ENCODE measurements at places on chromosomes 5 and 9.
A peak's percentile ranks its signal among the peaks of the same experiment; 100 is the strongest.

GRCh38 chr9:121937240-121937639 lies 155.9 kb downstream of the TTLL11 start:
- no peak for DNase-seq

DNA sequence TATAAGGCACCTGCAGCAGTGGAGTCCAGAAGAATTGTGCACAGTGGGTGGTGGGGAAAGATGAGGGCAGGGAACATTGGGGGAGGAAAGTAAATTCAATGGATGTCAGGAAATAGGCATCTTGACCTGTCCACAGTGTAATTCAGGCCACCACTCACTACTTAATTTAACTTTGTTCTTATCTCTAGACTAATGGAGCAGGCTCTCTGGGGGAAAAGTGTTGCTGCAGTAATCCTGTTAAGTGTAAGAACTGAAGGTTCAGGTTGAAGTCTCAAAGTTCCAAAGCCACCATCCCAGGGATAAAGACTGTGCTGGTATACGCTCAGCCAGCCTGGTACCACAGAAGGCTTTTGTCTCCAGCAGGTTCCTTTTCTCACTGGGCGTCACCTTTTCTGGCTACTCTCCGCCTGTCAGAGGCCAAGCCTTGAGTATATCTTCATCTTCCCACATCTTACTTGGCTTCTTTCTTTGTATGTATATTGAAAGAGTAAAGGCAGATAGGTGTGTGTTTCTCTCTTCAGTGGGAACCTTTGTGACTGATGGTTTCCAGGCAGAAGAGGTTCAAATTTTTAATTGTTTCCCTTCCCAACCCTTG lies 150.9 kb upstream of the DMRT1 start:
- DNase-seq: no peak

DNA sequence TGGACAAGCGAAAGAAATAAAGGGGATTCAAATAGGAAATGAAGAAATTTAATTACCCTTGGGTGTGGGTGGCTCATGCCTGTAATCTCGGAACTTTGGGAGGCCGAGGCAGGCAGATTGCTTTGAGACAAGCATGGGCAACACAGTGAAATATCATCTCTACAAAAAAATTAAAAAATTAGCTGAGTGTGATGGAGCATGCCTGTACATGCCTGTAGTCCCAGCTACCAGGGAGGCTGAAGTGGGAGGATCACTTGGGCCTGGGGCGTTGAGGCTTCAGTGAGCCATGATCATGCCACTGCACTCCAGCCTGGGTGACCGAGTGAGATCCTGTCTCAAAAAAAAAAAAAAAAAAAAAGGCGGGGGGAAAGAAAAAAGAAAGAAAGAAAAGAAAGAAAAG lies 4.0 kb upstream of the RCL1 start:
- DNase-seq: no peak

DNA sequence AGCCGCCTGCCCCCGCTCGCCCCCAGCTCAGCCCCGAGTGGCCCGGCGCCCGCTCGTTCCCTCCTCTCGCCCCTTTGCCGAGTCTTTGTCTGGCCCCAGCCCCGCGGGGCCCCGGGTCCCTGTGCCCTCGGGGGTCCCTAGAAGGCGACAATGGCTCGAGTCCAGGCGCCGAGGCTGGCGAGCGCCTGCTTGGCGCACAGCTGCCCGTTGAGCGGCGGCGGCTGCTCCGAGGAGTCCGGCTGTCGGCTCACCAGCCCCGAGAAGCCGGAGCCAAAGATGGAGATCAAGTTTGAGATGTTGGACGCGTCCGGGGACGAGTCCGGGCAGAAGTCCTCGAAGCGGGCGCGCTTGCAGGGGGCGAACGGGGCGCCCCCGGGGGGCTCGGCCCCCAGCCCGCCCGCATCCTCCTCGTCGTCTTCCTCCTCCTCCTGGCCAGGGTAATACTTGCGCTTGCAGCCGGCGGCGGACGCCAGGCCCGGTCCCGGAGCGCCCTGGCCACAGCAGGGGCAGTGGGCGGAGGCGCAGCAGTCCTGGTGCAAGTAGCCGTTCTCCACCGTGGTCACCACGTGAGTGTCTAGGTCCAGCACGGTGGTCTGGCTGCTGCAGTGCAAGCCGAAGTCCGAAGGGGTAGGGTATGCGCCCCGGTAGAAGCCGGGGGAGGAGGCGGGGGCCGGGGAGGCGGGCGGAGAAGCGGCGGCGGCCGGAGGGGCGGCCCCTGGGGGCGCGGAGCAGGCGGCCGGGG lies 1.2 kb downstream of the IER5L start:
- peak; percentile 52 for DNase-seq

DNA sequence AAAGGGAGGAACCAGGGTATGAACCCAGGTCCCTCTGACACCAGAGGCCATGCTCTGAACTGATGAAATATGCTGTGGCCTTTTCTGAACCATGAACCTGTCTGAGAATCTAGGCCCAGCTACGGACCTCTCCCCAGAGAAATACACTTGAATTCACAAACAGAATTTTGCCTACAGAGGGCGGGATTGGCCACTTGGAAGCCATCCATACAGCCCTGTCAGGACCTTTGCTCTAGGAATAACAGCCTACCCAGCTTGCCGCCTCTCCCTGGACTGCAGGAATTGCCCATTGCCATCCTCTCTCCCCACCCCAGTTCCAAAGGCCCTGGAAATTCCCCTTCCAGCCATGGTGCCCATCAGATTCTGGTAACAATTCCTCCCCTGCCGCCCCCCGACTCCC lies 26.6 kb downstream of the MORN5 start:
- no peak for DNase-seq

- no peak for DNase-seq
Measured at GRCh38 chr5:84265130-84265529, 119.5 kb downstream of the EDIL3 start.

- no peak for DNase-seq
Measured at GRCh38 chr5:82522897-82523296, 244.7 kb upstream of the RPS23 start.

GRCh38 chr5:148844433-148845280 lies 18.2 kb downstream of the ADRB2 start:
- no peak for DNase-seq

- no peak for DNase-seq
Measured at GRCh38 chr9:33129251-33129885, 37.8 kb downstream of the B4GALT1 start.

DNA sequence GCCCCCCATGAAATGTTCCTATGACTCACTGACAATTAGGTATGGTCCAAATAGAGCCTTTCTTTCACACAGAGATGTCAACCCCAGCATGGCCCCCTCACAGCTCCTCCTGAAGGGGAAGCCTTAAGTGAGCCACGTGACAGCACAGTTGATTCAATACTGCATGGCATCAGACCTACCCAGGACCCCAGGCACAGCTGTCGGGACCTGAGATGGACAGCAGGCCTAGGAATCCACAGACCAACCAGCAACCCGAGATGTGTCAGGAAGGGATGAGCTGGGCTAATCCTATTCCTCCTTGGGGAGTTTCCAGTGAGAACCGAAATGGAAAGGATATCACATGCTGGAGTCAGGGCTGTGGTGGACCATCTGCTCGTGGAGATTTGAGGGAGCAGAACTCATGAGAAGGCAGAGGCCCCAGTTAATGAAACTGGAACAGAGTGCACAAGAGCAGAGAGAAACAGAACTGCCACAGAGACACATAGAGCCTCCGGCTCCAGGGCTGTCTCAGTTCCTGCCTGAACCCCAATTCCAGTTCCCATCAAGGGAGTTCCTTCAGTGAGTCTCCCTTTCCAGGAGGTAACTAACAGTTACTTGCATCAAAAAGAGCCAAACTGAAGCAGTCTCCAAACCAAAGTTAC lies 42.1 kb upstream of the SMIM23 start:
- no peak for DNase-seq

- DNase-seq: no peak
Measured at GRCh38 chr5:157994906-157995519, 136.1 kb upstream of the CLINT1 start.

DNA sequence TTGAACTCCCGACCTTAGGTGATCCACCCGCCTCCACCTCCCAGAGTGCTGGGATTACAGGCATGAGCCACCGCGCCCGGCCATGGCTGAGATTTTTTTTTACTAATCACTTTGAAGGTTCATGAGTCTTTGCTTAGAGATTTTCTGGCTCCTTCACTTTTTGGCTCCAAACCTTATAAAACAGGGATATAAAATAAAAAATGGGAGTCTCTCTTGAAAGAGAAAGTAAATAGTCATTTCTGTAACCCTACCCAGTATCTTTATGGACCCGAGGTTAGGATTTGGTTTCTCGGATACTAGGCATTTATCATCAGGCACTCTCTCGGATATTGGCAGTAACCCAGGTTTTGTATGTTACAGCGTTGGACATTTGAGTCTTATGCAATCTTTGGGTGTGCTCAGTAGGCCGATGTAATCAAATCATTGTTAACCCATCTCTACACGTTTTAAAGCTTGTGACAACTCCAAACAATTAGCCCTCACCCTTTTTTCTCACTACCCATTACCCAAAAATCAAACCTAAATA lies 25.3 kb downstream of the STXBP1 start:
- no peak for DNase-seq

DNA sequence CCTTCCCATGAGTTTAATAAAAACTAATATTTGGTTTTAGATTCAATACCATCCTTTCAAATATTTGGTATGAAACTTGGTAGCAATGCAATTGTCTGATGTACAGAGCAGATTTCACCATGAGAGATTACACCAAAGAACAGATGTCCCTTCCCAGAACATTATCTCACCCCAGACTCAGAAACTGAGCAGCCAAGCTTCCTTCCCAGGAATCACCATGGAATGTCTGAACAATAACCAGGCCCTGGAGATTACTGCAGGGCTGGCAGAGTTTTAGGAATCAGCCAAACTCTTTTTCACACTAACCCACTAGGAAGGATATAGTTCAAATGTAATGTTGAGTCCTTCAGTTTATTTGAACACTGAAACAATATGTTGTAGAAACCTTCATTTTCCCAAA lies 23.9 kb downstream of the CLTA start:
- no peak for DNase-seq

- DNase-seq: no peak
Measured at GRCh38 chr5:63686938-63687337, 275.3 kb downstream of the HTR1A start.
